ENCODE measurements at places on chromosomes 1 and 21.

DNA sequence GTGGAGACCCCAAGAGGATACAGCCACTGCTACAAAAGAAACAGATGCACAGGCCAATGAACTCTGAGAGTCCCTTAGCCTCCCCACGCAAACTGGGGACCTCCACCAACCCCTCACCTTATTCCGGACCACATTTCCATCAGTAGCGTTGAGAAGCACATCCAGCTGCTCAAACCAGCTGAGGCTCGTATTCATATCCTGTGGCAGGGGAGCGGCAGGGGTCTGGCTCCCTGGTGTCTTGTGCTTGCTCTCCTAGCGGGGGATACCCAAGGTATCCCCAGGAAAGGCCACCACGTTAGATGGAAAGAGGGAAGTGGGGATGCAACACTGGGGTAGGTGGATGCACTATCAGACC, 481 bp downstream of the CCDC163 start:
- no peak for DNase-seq

DNA sequence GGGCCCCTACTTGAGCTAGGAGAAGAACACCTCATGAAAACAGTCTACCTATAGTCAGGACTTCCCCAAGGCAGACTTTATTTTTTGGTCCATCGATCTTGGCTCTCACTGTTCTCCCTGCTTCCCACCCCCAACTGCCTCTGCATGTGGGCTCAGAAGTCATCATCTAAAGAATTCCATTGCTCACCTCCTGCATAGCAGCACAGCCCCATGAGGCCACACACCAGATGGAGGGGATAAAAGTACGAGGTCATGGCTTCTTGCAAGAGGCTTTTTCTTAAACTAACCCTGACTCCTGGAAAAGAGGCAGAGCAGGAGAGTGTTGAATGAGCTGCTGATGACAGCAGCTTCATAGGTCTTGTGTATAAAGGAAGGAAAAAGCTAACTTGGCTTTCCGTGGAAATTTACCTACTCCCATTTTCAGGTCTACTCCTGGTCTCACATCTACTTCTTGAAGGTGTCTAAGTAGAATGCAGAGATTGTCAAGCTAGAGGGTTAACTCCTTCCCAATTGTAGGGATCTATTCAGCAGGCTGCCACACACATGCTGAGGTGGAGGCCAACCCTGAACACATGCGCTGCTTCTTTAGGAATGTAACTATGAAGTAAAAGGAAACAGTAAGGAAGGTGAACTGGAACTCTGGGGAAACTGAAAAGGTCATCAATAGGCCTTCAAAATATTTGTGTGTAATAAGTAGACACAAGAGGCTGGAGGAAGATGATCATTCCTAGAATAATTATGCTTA, 18.7 kb downstream of the WNT2B start:
- DNase-seq, result no peak

- no peak for DNase-seq
Measured at GRCh38 chr21:42389449-42389835, 6.4 kb downstream of the TMPRSS3 start.

- no peak for DNase-seq
Measured at GRCh38 chr1:160639652-160640051, 7.2 kb downstream of the SLAMF1 start.

DNA sequence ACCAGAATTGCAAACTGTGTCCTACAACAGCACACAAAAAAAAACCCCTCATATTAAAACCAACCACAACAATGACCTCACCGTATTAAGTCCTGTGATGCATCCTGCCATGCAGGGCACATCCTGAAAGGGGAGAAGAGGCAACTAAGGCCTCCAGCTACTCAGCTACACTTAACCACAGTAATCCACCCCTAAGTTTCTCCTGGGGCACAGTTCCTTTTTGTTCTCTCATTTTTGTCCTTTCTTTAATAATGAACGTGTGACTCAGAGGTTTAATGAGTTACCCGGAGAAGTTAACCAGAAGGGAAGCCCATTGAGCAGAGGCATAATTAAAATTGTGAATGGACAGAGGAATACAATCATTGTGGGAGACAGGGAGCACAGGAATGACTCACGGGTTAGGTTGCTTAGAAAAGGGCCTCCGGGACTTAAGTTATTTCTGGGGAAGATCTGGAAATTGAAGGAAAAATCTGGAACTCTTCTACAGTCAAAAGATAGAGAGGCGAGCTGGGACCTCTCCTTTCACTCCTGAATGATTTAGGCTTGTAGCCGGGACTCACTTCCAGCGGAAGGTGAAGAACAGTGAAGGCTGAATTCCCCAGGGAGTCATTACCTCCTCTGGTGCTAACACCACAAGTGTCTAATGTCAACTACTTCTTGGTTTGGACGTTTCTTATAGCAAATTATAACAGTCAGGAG, 36.9 kb upstream of the HIVEP3 start:
- no peak for DNase-seq

Measured in stimulated activated CD4-positive, alpha-beta T cell treated with anti-CD3 and anti-CD28 coated beads, Interleukin-1b, Interleukin-23, amount 100 ng/mL, for 4 hours (primary cell).